Activated naive CD8-positive, alpha-beta T cell treated with anti-CD3 and anti-CD28 coated beads for 36 hours (primary cell): ENCODE measurements at places on chromosomes 6 and 20. TPM values are rescaled to one million over a fixed set of nuclear protein-coding genes. Genes with fewer than 3 reads are reported as not detected.
A peak's percentile ranks its signal among the peaks of the same experiment; 100 is the strongest.

The NNAT gene
- 0.23 TPM for total RNA-seq

The RIPPLY2 gene
- total RNA-seq: not detected

The ZNF334 gene
- total RNA-seq: 5.1 TPM

The ISM1 gene
- total RNA-seq: 3.2 TPM

The TSPYL4 gene
- total RNA-seq: 15.2 TPM

The OXT gene
- 0.47 TPM for total RNA-seq

The AVP gene
- not detected for total RNA-seq

The KIF13A gene
- not detected for total RNA-seq

The SLC2A10 gene
- 0.06 TPM for total RNA-seq

The BPIFB2 gene
- total RNA-seq: not detected

GRCh38 chr20:33251496-33251895, 15.7 kb downstream of the BPIFA1 start:
- peaks cover 16% of the 10 kb centered on the region for H3K27me3 ChIP-seq
- no peak overlapping the region for H3K4me3 ChIP-seq
- DNase-seq: no peak

DNA sequence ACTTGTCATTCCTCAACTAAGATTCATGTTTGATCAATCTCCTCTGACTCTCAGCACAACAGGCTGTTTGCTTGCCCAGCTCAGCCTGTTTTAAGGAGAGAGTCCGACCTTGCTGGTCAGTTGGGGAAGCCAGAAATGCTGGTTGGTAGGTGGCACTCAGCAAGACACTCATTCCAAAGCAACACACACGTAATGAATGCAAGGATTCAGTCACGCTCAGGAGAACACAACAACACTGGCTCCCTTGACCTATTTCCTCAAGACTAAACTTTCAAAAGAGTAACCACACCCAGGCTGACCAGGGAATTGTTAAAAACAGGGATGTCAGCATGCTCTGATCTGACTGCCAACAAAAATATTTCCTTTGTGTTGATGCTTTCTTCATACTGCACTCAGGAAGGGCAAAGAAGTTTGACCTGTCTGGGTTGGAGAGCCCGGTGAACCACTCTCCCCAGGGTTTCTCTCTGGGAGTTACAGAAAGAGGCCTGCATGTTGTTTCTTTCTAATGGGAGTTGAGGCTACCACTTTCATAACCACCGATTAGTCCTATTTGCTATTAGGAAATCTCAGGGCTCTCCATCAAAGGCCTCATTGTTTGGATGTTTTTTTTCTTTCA, 25.6 kb upstream of the PREP start:
- peaks cover 2% of the 10 kb centered on the region for H3K4me1 ChIP-seq
- H3K27ac ChIP-seq: no peak overlapping the region
- H3K4me3 ChIP-seq: no peak overlapping the region
- peaks cover 4% of the 10 kb centered on the region for H3K27me3 ChIP-seq

DNA sequence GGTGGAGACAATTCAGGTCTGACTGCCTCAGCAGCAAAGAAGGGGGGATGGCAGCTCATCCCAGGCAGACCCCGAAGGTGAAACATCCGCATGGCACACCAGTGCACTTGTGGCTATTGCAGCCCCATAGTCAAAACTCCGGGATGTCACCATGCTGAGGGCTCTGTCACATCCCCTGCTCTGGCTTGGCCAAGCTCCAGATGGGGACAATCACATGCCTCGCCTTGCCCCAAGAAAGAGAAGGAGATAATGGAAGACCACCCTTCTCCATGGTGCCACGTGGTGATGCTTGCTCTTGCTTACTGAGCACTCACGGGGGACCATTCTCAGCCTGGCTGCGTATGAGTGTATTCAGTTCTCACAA, 60.2 kb downstream of the RBM38 start:
- H3K27me3 ChIP-seq: no peaks in the 10 kb centered on the region
- peaks cover 21% of the 10 kb centered on the region for H3K4me1 ChIP-seq
- peaks cover 5% of the 10 kb centered on the region for H3K36me3 ChIP-seq
- no peak overlapping the region for H3K4me3 ChIP-seq
- DNase-seq: no peak

DNA sequence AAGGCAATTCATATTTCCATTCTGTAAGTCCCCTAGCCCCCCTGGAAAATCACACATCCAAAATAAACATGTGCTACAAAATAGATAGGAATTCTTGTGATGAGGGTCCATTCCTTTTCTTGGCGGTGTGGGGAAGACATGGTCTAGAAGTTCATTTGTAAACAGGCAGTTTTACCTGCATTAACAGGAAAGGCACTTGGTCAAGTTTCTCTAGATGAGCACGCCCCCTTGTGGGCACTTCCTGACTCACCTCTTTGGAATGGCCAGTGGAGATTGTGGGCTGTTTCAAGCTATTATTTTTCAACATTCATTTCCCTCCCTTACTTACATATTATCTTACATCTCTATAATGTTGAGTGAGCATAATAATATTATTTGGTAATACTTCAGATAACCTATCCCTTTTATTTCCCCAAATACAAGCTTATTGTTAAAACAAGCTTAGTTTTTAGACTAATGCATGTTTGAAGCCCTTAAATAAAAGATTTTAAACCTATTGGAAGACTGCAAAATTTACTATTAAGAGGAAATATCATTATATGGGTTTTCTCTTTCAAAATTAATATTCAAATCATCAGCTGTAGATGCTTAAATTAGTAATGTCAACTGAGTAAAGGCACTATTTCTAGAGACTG, 92.1 kb downstream of the TASP1 start:
- DNase-seq: peak; percentile 53
- no peak overlapping the region for H3K27ac ChIP-seq
- H3K4me3 ChIP-seq: no peak overlapping the region
- H3K36me3 ChIP-seq: peaks cover 2% of the 10 kb centered on the region
- H3K27me3 ChIP-seq: no peaks in the 10 kb centered on the region
- H3K4me1 ChIP-seq: no peaks in the 10 kb centered on the region

DNA sequence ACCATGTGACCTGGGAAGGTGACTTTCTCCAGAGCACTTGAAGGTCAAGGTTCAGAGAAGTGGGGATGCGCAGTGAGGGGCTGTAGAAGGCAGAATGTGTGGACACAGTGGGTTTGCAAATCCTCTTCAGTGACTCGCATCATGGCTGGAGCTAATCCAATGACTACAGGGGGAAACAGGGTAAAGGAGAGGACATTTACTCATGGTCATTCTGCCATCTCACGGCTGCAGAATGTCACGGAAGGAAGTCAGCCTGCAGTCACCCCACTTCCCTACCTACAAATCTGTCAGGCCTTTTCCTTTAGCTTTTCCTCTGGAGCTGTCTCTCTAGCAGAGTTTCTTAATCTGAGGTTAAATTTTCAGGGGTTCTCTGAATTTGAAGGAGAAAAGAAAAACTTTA, 337.6 kb downstream of the CDC5L start:
- no peaks in the 10 kb centered on the region for H3K27me3 ChIP-seq
- peaks cover 6% of the 10 kb centered on the region for H3K4me1 ChIP-seq
- H3K27ac ChIP-seq: no peak overlapping the region
- no peak for DNase-seq

GRCh38 chr20:51811042-51811355, 8.7 kb upstream of the SALL4 start:
- no peak overlapping the region for H3K27ac ChIP-seq
- H3K27me3 ChIP-seq: peaks cover 7% of the 10 kb centered on the region
- H3K36me3 ChIP-seq: no peaks in the 10 kb centered on the region
- H3K4me3 ChIP-seq: no peak overlapping the region
- DNase-seq: no peak

DNA sequence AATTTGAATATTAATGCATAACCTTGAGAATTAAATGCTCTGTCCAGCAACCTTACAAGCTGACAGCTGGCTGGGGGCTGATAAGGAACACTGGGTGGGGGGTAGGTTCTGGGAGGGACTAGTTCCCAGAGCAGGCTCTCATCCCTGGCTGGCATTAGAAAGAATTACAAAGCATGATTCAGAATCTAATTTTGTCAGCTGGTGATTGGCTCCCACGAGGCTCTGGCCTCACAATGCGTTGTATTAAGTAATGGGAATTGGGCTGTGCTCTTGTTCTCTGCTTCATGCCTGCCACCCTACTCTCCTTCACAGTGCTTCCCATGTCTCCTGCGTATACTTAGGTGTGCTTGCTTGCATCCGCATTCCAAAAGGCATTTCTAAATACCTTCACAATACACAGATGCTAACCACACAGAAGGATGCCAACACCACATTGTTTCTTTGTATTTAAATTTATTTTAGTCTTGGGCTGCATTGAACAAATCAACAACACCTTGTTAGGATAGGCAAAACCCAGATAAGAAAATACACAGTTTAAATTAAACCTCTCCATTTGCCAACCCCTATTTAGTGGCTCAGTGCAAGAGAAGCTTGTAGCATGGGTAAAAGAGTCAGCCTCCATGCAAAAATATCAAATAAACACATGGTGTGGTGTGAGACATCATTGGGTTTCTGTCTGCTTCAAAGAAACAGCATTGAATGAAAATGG, 434.5 kb upstream of the JAG1 start:
- H3K4me3 ChIP-seq: no peak overlapping the region
- H3K27me3 ChIP-seq: no peaks in the 10 kb centered on the region
- no peak for DNase-seq
- no peak overlapping the region for H3K27ac ChIP-seq
- H3K4me1 ChIP-seq: no peaks in the 10 kb centered on the region

DNA sequence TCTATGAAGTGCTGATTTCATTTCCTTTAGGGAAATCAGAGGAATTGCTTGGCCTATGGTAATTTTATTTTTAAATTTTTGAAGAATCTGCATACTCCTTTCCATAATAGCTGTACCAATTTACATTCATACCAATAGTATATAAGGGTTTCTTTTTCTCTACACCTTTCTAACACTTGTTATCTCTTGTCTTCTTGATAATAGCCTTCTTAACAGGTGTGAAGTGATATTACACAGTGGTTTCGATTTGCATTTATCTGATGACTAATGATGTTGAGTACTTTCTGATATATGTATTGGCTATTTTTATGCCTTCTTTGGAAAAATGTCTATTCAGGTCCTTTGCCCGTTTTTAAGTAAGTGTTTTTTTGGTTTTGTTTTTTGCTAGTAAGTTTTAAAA, 40.8 kb downstream of the SMAP1 start:
- peaks cover 43% of the 10 kb centered on the region for H3K4me1 ChIP-seq
- no peaks in the 10 kb centered on the region for H3K36me3 ChIP-seq
- no peak for DNase-seq
- no peaks in the 10 kb centered on the region for H3K27me3 ChIP-seq

GRCh38 chr6:111096246-111096645, 8.9 kb downstream of the SLC16A10 start:
- peak; percentile 43 for DNase-seq
- no peaks in the 10 kb centered on the region for H3K27me3 ChIP-seq
- peaks cover 13% of the 10 kb centered on the region for H3K36me3 ChIP-seq
- H3K4me1 ChIP-seq: peaks cover 23% of the 10 kb centered on the region
- no peak overlapping the region for H3K4me3 ChIP-seq

DNA sequence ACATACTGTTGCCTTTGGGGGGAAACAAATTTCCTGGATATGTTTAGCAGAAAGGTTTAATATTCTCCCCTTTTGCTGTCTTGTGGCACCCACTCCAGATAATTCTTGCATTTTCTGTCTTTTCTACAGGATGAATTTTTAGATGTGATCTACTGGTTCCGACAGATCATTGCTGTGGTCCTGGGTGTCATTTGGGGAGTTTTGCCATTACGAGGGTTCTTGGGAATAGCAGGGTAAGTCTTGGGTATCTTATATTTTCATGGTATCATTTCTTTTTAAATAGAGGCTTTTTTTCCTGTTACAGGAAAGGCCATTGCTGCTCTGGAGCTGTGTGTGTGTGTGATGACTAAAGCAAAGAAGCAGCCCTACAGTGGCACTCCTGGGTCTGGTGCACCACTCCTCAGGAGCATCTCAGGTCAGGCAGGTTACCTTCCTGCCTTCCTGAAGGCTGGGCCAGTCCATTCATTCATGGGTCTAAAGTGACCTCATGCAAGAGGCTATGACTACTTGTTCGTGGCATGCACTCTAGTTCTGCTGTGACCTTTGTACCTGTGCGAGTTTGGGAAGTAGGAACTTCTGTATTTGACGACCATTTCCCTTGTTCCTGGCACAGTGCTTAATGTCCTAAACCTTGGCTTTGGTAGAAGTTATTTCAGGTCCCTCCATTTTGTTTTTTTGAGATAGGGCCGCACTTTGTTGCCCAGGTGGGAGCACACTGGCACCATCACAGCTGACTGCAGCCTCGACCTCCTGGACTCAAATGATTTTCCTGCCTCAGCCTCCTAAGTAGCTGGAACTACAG, 2.2 kb downstream of the RAB5IF start:
- no peak for DNase-seq
- no peaks in the 10 kb centered on the region for H3K27me3 ChIP-seq
- peaks cover 25% of the 10 kb centered on the region for H3K4me1 ChIP-seq

- peaks cover 28% of the 10 kb centered on the region for H3K4me1 ChIP-seq
- peak overlapping the region; percentile 76 for H3K27ac ChIP-seq
- H3K4me3 ChIP-seq: no peak overlapping the region
- no peak for DNase-seq
Observed at GRCh38 chr6:20681243-20681684, 147.0 kb downstream of the CDKAL1 start.

DNA sequence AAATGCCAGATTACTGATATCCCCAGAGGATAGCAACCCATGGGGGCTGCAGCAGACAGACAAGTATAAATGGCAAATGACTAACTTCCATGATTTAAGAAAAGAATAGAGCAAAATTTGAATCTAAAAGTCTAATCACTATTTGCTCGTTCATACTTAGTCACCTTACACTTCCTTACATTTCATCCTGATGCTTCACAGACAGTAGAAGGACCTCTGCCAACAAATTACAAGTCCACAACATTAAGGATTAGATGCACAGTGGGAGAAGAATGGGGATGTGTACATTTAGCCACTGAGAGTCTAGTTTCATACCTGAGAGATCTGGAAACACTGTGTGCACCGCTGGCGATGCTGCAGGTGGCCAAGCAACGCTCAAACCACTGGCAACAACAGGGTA, 72.4 kb downstream of the FYN start:
- H3K27me3 ChIP-seq: no peaks in the 10 kb centered on the region
- peaks cover 89% of the 10 kb centered on the region for H3K4me1 ChIP-seq
- no peak overlapping the region for H3K4me3 ChIP-seq
- H3K36me3 ChIP-seq: peaks cover 63% of the 10 kb centered on the region
- peak overlapping the region; percentile 64 for H3K27ac ChIP-seq

GRCh38 chr6:35300848-35301247, 3.2 kb downstream of the DEF6 start:
- peak overlapping the region; percentile 96 for H3K27ac ChIP-seq
- H3K27me3 ChIP-seq: no peaks in the 10 kb centered on the region
- H3K4me1 ChIP-seq: peaks cover 67% of the 10 kb centered on the region
- peaks cover 38% of the 10 kb centered on the region for H3K36me3 ChIP-seq

DNA sequence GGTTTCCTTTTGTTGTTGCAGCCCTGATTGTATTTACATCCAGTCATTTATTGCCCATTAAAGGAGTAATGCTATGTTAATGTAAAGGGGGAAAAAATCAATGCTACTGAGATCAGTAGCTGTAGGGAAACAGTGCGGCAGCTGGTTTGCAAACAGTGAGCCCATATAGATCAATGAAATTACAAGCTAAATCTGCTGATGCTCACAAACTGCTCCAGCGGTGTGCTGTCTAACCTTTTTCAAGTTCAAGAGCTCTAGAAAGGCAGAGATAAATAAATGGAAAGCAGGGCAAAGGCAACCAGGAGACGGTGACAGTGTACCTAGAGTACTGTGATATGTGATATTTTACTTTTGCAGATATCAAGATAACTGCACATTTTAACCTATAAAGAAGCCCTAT, 449.0 kb upstream of the MMS22L start:
- no peak overlapping the region for H3K27ac ChIP-seq
- no peak for DNase-seq
- no peaks in the 10 kb centered on the region for H3K36me3 ChIP-seq
- H3K27me3 ChIP-seq: no peaks in the 10 kb centered on the region

GRCh38 chr20:33095249-33095648, 15.8 kb downstream of the BPIFB4 start:
- H3K27ac ChIP-seq: no peak overlapping the region
- no peak overlapping the region for H3K4me3 ChIP-seq
- no peaks in the 10 kb centered on the region for H3K4me1 ChIP-seq
- no peaks in the 10 kb centered on the region for H3K27me3 ChIP-seq
- DNase-seq: no peak
